ENCODE measurements at places on chromosomes 1 and 21.

DNA sequence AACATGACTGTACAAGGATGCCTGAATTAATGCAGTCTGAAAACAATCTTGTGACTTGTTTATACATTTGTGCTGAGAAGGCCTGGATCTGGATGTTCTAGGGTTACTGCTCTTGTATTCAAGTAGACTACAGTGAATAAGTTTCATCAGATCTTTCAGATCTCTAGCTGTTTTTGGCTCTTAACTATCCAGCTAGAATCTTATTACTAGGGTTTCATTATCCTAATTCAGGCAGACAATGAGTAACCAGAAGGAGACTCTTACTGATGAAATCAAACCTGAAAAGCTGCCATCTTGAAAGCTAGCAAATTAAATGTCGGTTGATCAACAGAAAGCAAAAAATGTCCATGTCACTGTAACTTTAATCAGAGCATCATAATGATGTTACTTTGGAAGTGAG, 112.5 kb upstream of the KCNK2 start:
- no peak for DNase-seq

GRCh38 chr1:19313636-19313959, 1.5 kb downstream of the SLC66A1 start:
- DNase-seq, result no peak

GRCh38 chr1:10909697-10910680, 102.5 kb upstream of the TARDBP start:
- DNase-seq, result peak; percentile 58

DNA sequence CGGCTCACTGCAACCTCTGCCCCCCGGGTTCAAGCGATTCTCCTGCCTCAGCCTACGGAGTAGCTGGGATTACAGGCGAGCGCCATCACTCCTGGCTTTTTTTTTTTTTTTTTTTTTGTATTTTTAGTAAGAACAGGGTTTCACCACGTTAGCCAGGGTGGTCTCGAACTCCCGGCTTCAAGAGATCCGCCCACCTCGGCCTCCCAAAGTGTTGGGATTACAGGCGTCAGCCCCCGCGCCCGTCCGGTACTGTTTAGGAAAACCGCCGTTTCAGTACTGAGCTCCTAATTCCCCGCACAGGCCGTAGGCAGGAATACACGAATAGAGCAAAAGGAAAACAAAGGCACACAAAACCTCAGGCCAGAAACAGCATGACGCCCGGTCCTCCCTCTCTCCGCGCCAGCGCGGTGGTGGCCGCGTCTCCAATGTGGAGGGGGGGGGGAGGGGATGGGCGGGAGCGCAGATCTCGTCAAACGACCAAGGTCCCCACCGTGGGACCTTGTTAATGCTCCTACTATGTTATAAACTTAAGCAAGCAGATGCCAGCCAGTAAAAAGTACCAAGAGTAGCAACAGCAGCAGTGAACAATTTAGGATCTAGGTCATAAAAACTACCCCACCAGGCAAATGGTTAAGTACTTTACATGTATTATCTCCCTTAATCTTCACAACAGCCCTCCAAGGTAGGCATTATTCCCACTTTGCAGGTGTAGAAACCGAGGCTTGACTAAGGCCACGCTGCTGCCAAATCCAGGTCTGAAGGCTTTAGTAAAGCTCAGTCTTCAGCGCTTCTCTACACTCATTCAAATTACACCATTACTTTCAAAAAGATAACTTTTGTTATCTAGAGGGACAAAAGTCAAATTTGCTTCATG, 648 bp upstream of the ADAR start:
- no peak for DNase-seq

GRCh38 chr1:201085902-201086735, 26.1 kb downstream of the CACNA1S start:
- DNase-seq, result no peak

DNA sequence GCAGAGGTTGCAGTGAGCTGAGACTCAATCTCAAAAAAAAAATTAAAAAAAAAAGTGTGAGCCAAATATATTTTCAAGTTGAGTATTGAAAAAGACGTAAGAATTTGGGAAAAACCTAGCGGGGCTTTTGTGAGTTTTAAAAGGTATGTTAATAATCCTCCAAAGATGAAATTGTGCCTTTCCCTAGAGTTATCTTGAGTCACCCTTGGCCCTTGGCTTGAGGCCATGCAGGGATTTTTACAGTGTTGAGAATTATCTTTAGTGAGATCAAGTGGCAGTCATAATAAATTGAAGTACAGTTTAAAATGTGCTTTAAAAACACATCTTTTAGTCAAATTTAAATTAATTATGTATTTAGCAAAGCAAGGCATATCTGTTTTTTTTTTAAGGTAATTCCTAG, 32.7 kb downstream of the PPP2R5A start:
- no peak for DNase-seq

- DNase-seq, result no peak
Observed at GRCh38 chr1:179121159-179121938, 39.5 kb downstream of the TOR3A start.

GRCh38 chr21:35026153-35026500, 23.0 kb downstream of the RUNX1 start:
- no peak for DNase-seq

GRCh38 chr1:230174041-230174440, 107.0 kb downstream of the GALNT2 start:
- DNase-seq, result no peak

GRCh38 chr1:3149277-3149676, 80.3 kb downstream of the PRDM16 start:
- no peak for DNase-seq

DNA sequence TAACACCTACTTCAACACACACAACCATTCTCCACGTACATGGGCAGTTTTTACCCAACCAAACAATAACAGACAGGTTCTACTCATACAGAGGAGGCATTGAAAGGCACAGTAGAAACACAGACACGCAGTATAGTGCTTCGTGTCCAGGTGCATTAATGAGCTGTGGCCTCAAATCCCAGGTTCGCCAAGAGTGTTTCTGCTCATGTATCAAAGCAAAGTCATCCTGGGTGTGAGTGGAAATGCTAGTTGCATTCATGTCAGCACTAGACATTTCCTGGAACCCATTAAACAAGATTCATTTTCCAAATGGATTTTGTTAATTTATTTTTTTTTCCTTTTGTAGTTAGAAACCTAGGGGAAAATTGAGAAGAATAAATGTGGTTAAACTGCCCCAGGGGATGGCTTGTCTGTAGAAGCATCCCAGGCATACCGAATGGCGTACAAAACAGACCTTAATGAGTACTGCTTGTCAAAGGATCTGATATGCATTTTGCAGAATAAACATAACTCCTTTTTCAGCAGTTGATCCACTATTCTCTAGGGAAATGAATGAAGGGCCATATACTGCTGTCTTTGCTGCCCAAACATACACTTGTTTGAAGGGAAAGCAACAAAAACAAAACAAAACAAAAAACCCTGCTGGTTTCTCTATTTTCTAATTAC, 298.6 kb upstream of the ST6GALNAC5 start:
- DNase-seq, result no peak

- no peak for DNase-seq
Observed at GRCh38 chr1:228988664-228989063, 253.4 kb downstream of the RHOU start.

DNA sequence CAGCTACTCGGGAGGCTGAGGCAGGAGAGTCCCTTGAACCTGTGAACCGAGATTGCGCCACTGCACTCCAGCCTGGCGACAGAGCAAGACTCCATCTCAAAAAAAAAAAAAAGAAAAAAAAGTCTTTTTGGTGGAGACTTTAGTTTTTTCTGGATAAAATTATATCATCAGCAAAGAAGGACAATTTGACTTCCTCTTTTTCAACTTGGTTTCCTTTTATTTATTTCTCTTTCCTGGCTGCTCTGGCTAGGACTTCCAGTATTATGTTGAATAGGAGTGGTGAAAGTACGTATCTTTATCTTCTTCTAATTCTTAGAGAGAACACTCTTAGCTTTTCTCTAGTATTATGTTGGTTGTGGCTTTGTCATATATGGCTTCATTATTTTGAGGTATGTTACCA, 130.8 kb downstream of the PCBP3 start:
- no peak for DNase-seq

DNA sequence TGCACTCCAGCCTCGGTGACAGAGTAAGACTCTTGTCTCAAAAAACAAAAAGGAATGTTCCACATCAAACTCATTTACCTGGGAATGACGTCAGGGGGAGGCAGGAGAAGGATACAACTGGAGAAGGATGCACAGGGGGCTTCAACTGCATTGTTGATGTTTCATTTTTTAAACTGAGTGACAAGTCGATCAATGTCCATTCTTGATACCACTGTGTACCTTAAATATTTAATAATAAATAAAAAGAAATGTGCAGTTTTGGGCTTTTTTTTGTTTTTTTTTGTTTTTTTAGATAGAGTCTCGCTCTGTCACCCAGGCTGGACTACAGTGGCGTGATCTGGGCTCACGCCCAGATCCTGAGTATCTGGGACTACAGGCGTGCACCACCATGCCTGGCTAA, 35.8 kb downstream of the PLEKHO1 start:
- DNase-seq, result no peak

- peak; percentile 67 for DNase-seq
Observed at GRCh38 chr1:116151739-116152576, 40.8 kb downstream of the MAB21L3 start.

DNA sequence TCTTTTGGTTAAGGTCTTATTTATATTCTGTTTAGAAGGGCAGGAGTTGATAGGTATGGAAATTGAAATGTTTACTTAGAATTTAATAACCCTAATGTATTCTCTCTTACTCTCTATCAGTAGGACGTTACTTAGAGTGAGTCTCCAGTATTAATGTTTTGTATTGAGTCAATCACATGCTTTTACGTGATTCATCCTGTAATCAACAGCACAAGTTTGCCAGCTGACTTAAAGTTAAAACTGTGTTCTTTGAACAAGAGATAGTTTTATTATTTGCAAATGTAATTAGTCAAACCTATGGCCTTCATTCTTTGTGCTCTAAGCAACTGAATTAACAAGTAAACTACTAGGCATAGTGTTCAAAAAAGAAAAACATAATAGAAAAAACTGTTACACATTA, 57.3 kb downstream of the PKN2 start:
- DNase-seq, result no peak

- no peak for DNase-seq
Observed at GRCh38 chr1:245874942-245875580, 632.0 kb downstream of the SMYD3 start.

DNA sequence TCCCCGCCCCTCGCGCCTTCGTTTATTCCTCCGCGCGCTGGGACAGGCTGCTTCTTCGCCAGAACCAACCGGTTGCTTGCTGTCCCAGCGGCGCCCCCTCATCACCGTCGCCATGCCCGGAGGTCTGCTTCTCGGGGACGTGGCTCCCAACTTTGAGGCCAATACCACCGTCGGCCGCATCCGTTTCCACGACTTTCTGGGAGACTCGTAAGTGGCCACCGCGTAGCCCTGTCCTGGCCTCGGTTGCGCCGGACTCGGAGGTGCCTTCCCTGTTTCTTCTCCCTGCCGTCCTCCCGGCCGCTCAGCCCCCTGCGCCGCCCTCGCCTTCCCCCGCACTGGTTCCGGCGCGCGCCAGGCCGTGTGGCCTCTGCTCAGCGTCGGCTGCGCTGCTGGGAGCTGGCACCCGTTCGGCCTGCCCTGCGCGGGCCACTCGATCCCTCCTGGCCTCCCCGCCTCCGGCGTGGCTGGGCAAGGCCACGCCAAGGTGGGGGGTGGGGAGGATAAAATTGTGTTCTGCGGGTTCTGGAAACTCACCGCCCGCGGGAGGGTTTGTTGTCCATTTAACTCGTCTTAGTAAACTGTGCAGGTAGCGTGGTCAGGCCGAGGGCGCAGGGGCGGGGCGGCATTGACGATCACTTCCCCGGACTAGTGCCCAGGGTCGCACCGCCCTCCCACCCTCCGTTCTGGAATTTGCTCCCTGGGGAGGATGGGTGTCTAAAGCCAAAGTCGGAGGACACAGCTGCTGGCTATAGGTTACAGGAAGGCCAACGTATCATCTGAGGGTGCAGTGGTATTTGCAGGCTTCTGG, at the start of gene PRDX6:
PRDX6 (plus strand) TSS at position 50 of the 808 bp plus-strand sequence; CDS start at position 113, 63 bp downstream.
- DNase-seq, result peak; percentile 8

DNA sequence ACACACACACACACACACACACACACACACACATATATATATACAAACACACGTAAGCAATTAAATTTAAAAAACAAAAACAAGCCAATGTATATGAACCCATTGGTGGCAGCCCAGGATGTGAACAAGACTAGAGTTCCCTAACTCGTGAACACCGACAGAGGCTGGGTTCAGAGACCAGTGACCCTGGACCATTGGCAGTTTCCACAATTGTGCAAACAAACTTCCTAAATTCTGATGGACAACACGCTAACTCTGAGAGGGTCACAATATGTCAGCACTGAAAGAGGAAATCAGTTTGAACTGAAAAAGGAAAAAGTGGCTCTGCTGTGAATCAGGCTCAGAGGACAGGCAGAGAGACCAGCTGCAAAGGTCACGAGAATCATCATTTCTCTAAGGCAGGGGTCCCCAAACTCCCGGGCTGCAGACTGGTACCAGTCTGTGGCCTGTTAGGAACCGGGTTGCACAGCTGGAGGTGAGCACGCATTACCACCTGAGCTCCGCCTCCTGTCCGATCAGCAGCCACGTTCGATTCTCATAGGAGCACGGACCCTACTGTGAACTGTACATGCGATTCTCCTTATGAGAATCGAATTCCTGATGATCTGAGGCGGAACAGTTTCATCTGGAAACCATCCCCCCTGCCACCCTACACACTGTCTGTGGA, 50.5 kb upstream of the ERO1B start:
- DNase-seq, result no peak

- no peak for DNase-seq
Observed at GRCh38 chr1:204852854-204853253, 17.8 kb upstream of the NFASC start.

- DNase-seq, result no peak
Observed at GRCh38 chr1:17197696-17198095, 7.2 kb upstream of the PADI1 start.

DNA sequence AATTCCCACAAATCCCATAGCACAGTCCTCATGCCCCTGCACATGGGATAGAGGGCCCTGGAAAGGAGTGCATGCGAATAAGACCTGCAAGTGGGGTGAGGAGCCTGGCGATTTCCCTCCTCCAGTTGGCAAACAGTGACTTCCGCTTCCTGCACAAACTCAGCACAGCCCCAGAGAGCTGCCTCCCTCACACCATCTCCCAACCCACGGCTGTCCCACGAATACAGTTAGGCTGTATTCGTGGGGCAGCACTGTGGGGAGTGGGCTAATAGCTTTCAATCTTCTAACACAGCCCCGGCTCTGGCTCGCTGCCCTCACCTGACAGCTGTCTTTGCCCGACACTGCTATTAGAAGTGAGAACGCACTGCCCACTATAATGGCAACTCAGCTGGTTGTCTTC, 28.2 kb upstream of the CNTN2 start:
- no peak for DNase-seq

- DNase-seq, result no peak
Observed at GRCh38 chr1:1687846-1688245, 4.7 kb downstream of the SLC35E2B start.

- DNase-seq, result no peak
Observed at GRCh38 chr1:204950353-204951001, 79.8 kb downstream of the NFASC start.

GRCh38 chr1:163381487-163382184, 59.9 kb downstream of the NUF2 start:
- DNase-seq, result no peak

DNA sequence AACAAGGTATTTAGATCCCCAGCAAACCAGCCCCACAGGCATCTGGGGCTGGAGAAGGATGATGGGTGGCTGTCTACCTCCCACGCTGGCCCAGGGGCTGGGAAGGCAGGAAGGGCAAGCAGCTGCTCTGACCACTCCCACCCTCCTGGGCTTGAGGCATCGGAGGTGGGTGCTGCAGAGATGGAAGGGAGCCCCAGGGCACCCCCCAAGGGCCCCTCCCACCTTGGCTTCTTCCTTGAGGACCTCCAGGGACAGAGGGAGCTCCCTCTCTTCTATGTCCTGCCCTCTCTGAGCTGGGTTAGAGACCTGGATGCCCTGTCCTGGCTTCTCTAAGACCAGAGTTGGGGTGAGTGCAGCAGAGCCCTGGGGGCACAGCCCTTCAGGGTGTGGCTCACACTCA, 3.1 kb downstream of the CD52 start:
- DNase-seq, result no peak
